ENCODE measurements at places on chromosomes 5 and 9.

DNA sequence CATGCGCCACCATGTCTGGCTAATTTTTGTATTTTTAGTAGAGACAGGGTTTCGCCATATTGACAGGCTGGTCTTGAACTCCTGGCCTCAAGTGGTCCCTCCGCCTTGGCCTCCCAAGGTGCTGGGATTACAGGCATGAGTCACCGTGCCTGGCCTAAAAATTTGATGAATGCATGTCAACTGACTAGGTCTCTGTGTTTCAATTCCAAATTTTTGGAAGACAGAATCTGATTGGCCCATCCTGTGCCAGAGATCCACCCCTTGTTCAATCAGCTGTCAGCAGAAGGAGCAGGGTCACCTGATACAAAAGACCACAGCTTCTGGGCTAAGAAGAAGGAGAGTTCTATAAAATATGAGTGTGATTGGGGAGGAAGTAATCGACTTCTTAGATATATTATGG is 43.5 kb upstream of the COL15A1 start:
- DNase-seq: no peak

- DNase-seq: no peak
These were observed 33.8 kb upstream of the NTNG2 start for GRCh38 chr9:132127888-132128534.

DNA sequence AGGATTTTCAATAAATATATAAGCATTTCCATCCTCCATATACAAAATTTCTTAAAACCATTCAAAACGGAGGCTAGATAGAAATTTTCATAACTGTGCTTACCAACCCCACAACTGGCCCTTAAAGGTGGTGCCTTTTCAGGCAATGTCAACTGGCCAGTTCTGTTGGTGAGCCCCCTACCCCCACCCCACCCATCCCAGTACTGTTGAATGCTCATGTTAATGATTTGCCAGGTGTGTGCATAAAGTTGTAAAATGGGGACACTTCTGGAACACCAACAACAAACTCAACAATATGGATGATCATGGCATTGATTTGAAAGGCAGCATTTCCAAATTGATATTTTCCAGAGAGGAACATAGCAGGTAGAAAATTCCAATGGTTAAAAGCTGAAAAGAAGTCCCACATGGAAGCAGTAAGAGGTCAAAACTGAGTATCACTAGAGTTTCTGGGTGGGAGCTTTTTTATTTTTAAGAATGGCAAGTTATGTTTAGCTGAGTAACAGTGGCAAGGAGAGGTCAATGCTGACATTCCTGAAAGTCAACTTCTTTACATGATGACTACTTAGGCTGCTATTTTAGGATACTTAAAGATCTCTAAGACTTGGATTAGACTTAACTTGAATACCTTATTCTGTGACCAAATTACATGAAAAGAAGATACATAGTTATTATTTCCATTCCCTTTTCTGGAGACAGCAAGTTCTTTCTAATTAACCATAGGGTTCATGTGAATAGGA is 2.7 kb downstream of the LEAP2 start:
- no peak for DNase-seq

GRCh38 chr9:14283276-14283675 is 30.7 kb downstream of the NFIB start:
- no peak for DNase-seq

DNA sequence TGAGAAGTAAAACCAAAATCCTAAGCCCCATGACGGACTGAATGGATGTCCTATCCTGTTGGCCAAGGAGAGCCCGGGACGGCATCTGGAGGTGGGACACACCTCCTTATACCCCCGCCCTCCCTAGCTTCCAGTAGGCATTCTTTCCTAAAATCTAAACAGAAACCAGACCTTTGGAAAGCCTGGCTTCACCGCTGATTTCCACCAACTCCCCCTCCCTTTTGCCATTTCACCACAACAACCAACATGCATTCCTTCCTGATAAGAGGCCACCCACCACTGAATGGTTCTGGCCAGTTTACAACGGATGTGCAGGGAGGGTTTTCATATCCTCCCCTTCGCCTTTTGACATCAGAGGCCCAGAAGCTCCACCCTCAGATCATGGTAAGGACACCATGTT is 9.2 kb upstream of the RARS1 start:
- DNase-seq: no peak

GRCh38 chr5:148993283-148993936 is 69.5 kb downstream of the SH3TC2 start:
- no peak for DNase-seq

GRCh38 chr5:74848553-74849025 is 17.6 kb downstream of the FAM169A start:
- no peak for DNase-seq

- DNase-seq: no peak
These were observed 1.9 kb downstream of the B4GALT7 start for GRCh38 chr5:177601577-177602457.

- no peak for DNase-seq
These were observed 272.6 kb downstream of the MSX2 start for GRCh38 chr5:174996941-174997340.

DNA sequence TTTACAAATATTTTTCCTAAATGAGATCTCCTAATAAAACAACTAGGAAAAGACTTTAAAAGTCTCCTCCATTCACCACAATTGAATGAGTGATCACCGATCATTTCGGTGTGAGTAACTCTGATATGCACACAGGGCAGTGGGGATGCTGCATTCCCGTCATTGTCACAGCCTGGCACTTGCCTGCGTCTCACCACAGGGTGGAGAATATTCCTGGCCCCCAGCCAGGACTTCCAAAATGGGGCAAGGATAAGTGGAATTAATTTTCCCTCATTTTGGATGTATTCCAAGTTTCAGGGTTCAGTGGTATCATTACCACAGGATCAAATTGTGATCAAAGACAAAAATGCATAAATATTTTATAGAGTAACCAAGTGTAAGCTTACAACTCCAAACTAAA is 107.1 kb downstream of the CTNND2 start:
- DNase-seq: no peak

Data from stimulated activated CD8-positive, alpha-beta memory T cell treated with anti-CD3 and anti-CD28 coated beads, Interleukin-4, amount 100 ng/mL, for 4 hours (primary cell).